ENCODE measurements at places on chromosomes 1 and 21.

DNA sequence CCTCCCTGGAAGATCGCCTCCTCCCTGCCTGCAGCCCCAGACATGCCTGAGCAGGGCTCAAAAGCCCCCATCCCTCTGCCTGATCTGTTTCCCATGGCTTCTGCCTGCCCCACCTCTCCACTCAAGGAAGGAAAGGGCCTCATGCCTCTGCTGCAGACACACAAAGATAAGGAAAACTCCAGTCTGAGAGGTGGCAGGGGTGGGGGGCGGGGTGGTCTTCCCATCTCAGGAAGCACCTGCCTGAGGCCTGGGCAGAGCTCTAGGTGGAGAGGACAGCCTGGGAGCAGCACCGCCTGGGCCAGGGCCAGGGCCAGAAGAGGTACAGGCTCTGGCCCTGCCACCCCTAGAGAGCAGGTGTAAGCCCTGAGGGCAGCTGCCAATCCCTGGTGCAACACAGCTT, 4.1 kb upstream of the GJB3 start:
- DNase-seq = no peak

DNA sequence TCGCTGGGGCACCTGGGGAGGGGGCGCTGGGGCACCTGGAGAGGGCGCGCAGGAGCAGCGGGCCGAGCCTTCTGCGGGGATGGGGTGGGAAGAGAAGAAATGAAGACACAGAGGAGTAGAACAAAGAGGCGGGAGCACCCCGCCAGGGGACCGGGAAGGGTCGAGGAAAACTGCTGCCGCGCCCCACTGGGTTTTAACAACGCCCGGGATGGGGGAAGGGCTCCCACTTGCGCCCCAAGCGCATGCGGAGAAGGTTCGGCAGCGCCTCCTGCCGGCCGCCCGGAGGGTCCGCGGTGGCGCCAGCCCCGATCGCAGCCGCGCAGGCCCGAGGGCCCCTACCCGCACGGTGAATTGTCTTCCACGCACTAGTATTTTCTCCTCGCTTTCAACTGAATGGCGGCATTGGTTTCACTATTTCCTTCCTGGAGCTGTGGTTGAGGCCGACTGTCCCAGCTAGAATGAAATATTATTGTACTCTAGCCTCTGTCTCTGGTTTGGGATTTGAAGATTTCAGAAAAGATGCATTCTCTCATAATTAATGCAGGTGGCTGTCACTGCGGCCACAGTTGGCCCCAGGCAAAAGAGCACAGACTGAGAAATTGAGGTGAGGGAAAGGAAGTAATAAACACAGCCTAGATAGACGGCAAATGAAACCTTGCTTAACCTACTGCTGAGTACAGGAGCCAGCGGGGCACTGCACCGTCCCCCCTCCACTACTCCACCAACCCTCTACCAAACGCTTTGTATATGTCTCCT, 57.3 kb downstream of the MAB21L3 start:
- DNase-seq = peak; percentile 16

GRCh38 chr1:235068158-235069121, 60.2 kb downstream of the TOMM20 start:
- peak; percentile 99 for DNase-seq

DNA sequence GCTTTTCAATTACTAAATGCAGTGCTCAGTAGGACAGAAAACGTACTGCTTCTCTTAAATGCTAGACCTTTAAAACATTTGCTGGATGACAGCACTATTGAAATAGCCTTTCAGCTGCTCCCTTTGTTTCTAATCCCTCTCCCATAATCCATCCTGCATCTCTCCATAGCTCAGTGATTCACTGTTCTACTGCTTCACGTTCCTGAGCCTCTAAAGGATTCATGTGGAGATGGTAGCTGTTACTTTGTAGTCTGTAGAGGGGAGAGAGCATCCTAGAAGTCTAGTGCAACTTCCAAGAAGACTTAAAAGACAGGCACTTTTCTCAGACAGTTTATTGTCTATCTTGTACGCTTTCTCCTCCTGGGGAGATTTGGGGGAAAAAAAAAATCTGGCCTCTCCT, 51.4 kb downstream of the LRRC8B start:
- DNase-seq = no peak

GRCh38 chr21:26844258-26845065, 747 bp downstream of the ADAMTS1 start:
- peak; percentile 44 for DNase-seq

- DNase-seq = no peak
Measured at GRCh38 chr1:98164509-98164908, 243.7 kb upstream of the DPYD start.

DNA sequence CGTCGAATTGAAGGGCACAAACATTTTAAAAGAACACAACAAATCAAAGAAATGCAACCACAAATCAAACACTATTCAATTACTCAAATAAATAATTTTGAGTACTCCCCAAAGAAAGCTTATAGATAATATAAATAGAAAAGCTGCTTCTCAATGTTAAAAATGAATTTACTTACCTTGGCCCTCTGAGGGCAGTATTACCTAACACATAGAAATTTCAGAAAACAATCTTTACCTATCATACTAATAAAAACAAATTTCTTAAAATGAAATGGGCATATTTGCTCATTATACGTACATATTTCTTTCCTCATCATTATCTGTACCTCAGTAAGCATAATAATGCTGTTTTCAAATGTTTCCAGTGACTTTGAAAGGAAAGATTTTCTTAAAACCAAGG, 141.8 kb downstream of the AKT3 start:
- DNase-seq = peak; percentile 32

Measured in MCF 10A (cell line).